ENCODE measurements at places on chromosomes 2 and 18.

DNA sequence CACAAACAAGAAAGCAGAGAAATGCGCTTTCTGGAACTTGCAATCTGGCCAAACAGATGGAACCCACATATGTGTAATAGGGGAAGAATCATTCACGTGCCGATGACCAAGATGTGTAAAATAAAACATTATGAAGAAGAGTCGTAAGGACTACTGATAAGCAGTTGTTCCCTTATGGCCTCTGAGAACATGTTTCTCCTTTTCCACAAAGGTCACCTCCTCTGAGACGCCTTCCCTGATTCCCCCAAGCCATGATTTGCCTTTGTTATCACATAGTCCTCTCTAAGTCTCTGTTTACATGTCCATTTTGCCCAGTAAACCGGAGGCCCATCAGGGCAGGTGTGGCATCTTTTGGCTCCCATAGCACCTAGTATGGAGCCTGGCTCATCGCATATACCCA, 8.0 kb downstream of the OTOF start:
- no peak for DNase-seq

- DNase-seq = no peak
These were observed 98.9 kb downstream of the CYRIA start for GRCh38 chr2:16566701-16567100.

DNA sequence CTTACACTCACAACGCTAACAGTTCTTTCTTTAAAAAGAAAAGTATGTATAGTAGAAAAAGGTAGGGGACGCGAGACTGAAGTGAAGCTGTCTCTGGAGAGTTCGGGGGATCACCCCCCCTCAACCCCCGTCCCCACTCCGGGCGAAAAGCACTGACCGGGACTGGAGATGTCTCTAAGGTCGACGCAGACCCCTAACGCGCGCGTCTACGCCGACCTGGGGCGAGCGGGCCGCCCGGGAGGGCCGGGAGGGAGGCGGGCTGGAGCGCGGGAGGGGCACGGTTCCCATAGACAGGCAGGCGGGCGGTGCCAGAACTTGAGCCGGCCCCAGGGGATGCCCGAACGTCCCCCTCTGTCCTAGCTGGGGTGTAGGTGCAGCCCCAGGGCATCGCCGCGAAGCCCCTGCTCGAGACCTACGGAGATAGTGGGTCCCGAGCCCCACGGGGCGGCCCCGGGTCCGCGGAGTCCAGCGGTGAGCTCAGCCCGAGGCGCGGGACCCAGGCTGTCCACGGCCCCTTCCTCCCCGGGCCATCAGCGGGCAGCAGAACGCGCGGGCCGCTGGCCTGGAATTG, 82.2 kb downstream of the CHRNA1 start:
- DNase-seq = peak; percentile 30

DNA sequence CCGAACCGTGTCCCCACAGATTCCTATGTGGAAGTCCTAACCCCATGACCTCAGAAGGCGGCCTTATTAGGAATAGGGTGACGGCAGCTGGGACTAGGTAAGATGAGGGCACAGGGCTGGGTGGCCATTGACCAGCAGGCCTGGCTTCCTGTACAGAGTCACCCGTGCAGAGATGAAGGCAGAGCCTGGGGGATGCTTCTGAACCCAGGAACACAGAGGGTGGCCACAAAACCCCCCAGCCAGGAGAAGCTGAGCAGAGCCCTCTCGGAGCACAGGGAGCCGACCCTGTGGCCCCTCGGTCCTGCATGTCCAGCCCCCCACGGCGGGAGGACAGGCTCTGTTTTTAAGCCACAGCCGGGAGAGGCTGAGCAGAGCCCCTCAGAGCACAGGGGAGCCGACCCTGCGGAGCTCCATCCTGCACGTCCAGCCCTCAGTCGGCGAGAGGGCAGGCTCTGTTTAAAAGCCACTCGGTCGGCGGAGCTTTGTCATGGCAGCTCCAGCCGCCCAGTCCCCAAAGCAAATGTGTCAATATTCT, 2.7 kb downstream of the PDCD1 start:
- DNase-seq = no peak

DNA sequence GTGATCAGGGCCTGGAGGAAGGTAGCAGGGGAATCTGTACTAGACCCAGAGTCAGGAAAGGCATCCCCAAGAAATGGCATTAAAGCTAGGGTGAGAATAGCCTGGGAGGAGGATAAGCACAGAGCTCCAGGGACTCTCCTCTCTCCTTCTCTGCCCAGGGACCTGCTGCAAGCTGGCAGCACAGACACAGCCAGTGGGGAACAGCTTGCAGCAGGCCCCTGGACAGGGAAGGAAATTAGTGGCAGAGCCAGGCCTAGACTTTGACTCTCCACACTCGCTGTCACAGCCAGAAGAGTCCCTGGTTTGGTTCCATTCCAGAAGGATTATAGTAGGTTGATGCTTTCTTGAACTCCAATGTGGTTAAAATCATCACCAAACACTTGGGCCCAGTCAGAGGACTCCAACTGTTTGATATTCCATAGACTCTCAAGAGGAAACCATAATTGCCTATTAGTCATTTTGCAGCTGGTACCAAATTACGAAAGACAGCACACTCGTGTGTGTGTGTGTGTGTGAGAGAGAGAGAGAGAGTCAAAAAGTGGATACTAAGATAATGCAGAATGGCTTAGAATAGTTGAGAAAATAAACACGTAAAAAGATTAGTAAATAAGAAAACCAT, 95.5 kb upstream of the ATP8B1 start:
- DNase-seq = peak; percentile 91

DNA sequence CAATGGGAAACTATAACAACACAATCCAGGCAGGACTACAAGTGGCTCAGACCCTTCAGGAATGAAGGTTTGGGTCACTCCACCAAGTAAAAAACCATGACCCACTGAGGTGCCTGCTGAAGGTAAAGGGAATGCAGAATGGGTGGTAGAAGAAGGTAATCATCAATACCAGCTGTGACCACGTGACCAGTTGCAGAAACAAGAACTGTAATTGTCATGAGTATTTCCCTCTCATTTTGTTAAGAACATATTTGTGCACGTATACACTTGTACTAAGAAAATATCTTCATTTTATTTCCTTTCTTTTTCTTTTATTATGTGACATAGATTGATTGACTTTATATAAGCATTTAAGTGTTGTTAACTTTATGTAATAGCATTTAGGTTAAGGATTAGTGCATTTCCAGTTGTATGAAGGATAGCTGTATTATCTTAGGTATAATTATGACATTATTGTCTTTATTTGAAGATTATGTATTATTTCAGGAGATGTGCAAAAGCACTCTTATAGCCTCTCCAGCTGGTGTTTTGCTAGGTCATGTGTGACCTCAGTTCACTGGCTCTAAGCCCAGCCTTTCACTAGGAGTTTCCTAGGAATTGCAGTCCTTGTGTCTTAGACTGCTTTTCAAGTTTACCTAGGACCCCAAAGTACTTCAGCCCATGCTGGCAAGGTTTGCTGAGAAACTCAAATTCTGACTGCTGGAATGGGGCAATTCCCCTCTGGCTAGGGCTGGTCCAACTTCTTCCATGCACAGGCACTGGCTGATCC, 125.7 kb upstream of the DPP10 start:
- no peak for DNase-seq

DNA sequence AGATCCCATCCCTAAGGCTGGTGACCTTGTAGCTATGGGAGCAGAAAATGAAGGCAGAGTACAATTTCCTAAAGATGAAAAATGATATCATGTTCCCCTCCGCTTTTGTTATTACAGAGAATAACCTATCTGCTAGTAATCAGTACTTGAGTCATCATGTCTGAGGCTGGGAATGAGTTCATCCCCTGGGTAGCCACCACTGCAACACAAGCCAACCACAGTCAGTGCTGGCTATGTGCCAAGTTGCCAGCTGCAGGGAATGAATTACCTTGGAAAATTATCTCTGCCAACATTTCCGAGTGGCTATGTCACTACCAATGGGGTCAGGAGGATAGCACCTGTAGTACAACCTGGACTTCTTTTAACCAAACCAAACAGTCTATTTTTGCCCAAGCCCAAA, 1094.7 kb upstream of the DDX18 start:
- DNase-seq = peak; percentile 90

DNA sequence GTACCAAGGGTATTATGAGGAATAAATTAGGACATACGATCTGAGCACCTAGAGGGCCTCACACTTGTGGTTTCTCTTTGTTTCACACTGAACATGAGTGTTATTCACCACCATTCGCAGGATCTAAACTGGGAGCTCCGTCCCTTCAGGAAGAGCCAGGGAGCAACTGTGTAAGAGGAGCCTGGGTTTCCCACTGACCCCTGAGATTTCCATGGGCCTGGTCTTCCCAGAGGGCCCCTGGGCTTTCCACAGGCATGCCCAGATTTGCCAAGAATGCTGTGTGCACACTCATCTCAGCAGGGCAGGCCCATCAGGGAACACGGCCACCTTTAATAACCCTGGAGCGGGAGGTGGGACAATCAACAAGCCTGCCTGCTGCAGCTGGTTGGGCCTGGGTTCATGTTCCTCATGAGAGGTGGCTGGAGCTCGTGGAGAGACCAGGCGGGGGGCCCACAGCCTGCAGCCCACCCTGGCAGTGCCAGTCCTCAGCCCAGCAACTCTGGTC, 416.8 kb upstream of the MYT1L start:
- DNase-seq = no peak

DNA sequence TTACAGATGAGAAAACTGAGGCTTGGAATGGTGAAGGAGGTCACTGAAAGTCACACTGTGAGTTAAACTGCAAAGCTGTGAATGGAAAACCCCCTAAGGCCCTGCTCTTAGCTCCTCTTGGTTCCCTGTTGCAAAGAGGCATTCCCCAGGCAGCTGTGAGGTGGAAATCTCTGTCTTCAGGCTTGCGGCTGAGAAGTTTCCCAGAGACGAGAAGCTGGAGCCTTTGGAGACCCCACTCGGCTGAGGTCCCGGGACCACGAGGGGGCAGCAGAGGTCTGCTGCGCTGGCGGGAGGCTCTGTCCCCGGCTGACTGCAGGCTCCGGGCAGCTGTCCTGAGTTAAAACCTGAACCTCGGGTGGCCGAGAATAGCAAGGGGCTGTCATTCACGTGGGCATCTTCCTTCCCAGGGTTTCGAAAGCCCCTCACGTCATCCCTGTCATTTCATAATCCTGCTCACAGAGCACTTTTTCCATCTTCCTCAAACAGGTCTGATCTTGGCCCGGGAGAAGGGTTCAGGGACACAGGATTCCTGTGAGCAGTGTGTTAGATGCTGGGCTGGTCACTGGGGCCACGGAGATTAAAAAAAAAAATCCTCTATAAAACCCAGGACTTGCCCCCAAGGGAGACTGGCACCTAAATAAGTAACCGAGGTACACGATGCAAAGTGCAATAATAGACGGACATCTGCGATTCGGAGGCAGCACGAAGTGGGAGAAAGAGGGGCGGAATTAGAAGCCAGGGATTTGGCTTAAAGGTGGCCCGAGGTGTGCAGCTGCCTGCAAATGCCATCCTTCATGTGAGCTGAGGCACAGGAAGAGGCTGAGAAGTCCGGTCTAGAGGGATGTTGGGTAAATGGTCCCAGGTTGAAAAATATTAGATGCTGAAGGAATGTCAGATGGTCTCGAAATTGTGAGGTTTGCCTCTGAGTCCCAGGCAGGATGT, 24.6 kb upstream of the ATOH8 start:
- DNase-seq = peak; percentile 60

GRCh38 chr2:192957425-192957824, 762.7 kb upstream of the TMEFF2 start:
- no peak for DNase-seq

- DNase-seq = no peak
These were observed 64.8 kb downstream of the DIPK1C start for GRCh38 chr18:74392323-74392722.

DNA sequence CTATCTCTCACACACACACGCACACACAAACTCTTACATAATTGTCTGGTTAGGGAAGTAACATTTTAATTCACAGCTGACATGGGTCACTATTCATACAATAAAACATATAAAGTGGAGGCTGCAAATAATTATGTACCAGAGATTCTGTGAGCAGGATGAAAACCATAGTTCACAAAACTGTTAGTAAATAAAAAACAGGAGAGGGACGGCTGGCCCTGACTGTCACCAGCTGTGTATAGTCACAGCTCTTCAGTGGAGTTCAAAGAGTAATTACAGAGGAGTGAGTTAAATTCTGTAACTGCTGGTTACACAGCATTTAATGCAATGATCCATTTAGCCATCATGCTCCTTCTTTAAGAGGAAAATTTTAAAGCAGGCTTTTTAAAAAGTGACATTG, 76.9 kb downstream of the NRXN1 start:
- peak; percentile 92 for DNase-seq

- DNase-seq = no peak
These were observed 695.3 kb downstream of the SATB2 start for GRCh38 chr2:198762441-198762840.

DNA sequence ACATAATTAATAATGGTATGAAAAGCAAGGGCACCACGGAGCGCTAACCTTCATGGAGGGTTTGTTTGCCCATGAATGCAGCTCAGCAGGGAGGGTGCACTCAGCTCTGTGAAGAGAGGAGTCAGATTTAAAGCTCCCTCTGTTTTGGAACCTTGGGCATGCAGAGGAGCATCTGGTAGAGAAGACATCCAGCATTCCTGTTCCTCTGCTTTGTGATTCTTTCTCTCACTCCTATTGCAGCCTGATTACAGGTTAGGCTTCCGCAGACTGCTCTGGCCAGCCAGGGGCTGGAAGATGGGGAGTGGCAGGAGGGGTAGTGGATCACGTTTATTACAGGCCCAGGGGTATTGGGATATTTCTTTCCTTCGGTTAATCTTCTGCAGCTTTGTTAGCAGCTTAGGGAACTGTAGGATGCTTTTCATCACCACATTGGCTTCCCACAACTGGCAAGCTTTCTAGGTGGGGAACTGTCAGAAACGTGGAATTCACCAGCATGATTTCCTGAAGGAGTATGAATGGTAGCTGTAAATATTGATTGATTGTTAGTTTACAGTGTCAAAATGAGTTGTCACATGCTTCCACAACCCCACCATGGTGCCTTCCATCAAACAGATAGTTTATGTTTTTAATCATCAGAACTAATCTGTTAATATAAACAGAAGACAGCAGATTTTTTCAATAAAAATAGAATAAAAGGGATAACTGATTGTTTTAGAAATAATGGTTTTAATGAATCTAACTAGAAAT, 201.1 kb downstream of the VAPA start:
- no peak for DNase-seq

DNA sequence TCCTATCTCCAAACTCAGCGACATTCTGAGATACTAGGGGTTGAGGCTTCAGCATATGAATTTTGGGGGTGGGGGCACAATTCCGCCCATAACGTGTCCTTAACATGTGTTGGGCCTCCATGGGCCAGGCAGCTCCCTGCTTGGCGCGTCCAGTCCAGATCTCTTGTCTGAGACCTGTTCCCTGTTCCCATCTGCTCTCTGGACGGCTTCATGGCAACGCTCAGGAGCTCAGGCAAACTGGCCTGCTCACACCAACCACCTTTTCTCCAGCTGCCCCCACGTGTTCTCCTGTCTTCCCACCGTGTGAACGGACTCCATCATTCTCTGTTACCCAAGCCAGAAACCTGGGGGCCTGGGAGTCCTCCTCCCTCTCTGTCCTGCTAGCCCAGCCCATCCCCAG, 36.4 kb downstream of the ACKR3 start:
- DNase-seq = no peak

All from NCI-H1417 (cell line).